ENCODE measurements at places on chromosomes 3 and 15.
A peak's percentile ranks its signal among the peaks of the same experiment; 100 is the strongest.

DNA sequence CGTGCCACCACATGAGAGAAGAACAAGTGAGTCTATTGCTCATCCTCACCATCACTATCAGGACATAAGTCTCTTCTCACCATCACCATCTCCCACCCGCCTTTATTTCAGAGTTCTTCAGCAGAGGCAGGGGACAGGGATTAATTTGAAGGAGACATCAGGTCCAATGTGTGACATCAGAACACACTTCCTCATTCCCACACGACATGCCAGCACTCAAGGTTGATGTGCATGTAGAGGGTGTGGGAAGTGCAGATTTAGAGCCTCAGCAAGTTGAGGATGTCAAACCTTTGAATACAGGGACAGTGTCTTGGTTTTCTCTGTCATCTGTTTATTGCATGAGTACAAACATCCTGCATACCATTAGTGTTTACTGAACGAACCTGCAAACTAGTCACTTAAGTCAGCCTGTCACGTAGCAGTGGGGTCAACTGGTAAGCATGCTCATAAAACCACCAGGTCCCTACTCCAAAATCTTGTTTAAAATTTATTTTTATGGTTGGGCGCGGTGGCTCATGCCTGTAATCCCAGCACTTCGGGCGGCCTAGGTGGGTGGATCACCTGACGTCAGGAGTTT is 104.4 kb downstream of the MYLK start:
- DNase-seq: no peak

DNA sequence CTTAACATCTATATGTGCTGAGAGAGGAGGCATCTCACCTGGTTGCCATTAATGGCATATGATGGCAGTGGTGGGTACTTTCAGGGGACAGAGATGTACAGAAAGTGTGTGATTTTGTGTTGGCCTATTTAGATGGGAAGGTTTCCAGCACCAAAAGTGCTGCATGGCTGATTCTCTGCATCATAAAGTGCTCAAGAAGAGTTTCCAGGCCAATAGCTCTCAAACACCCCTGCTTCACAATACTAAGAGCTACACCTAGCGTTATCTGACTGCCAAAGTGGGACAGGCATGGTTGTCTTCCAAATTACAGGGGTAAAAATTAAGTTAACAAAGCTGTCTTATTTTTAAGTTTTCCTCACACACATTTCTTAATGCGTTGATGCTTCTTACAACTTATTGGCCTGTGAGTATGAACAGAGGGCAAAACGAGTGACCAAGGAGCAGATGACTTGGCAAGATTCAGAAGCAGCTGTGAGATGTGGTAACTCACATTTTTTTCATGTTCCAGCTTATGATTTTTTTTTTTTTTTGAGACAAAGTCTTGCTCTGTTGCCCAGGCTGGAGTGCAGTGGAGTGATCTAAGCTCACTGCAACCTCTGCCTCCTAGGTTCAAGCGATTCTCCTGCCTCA is 41.4 kb upstream of the VEPH1 start:
- DNase-seq: no peak

DNA sequence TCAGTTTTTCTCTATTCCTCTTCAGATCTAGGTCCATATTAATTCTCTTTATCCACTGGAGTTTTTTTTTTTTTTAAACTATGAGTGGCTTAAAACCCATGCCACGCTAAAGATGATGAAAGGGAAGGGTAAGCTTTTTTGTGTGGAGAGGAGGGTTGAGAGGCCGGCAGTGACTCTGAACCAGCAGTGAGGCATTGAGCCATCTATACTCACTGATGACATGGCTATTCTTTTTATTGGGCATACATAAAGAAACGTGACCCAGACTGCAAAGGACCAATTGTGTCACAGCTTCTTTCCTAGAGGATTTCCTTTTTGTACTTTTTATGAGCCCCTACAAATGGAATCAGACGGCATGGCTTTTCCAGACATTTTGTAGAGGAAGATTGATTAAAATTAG is 662.2 kb downstream of the AGBL1 start:
- DNase-seq: no peak

DNA sequence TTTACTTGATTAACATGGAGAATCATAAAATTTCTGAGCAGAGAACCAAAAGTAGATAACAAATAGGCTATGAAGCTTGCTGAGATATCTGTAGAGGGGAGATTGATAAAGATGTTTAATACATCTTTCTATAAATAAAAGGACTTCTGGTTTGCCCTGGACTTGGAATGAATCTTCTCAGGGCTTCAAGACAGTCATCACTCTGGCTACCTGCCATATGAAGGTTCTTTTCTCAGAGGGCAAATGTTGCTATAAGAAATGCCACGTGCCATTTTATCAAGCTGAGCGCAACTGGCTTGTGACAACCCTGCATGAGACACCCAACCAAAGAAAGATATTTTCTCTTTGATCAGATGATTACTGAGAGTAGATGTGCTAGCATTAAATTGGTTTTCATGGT is 192.5 kb downstream of the WNT5A start:
- no peak for DNase-seq

GRCh38 chr3:41794748-41795589 is 166.9 kb downstream of the ULK4 start:
- no peak for DNase-seq

DNA sequence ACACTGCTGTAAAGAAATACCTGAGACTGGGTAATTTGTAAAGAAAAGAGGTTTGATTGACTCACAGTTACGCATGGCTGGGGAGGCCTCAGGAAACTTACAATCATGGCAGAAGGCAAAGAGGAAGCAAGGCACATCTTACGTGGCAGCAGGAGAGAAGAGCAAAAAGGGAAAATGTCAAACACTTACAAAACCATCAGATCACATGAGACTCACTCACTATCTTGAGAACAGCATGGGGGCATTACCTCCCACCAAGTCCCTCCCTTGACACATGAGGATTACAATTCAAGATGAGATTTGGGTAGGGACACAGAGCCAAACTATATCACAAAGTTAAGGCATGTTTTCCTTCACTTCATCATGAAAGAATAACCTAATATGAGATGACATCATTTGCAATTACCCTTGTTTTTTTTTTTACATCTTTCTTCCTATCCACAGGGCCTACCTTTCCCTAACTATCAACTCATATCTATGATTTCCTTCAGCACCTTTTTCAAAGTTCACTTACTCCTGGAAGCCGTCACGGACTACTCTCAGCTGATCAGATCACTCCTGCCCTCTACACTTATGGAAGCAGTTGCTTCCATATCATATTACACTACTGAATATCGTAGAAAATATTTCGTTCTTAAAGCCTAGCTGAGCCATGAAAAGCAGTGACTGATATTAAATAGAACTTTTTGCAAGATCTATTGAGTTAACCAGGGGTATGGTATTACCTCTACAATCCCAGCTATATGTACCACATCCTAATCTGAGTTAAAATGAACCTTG is 25.5 kb upstream of the ATP8B4 start:
- no peak for DNase-seq

DNA sequence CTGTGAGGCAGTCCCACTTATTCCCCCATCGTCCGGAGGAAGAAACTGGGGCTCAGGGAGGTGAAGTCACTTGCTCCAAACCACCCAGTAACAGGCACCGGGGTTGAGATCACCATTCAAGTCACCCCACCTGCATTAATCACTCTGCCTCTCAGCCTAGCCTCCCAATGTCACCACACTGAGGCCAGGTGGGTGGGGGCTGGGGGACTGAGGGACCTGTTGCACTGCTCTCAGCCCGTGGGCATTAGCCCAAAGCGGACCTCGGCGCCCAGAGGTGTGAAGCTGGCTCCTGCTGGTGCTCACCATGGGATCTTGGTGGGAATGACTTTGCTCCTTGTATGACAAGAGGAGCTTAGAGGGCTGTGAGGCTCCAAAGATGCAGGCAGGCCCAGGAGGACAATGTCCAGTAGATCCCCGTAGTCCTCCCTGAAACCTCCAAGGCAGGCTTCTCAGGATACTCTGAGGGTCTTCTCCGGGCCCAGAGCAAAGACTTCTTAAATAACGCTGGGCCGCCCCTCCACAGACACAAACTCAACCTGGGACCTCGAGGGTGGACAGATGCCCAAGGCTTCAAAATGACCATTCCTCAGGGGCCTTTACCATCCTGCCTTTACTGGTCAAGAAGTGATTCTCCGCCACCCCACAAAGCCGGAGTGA is 1.7 kb downstream of the NT5DC2 start:
- DNase-seq: peak; percentile 13

GRCh38 chr3:98531622-98532274 is at the start of gene GPR15:
Gene GPR15 (plus strand): TSS chr3:98531978. CDS start chr3:98532034, 56 bp downstream.
- no peak for DNase-seq

- peak; percentile 83 for DNase-seq
Measured at GRCh38 chr3:37996785-37997301, 6.3 kb downstream of the VILL start.

DNA sequence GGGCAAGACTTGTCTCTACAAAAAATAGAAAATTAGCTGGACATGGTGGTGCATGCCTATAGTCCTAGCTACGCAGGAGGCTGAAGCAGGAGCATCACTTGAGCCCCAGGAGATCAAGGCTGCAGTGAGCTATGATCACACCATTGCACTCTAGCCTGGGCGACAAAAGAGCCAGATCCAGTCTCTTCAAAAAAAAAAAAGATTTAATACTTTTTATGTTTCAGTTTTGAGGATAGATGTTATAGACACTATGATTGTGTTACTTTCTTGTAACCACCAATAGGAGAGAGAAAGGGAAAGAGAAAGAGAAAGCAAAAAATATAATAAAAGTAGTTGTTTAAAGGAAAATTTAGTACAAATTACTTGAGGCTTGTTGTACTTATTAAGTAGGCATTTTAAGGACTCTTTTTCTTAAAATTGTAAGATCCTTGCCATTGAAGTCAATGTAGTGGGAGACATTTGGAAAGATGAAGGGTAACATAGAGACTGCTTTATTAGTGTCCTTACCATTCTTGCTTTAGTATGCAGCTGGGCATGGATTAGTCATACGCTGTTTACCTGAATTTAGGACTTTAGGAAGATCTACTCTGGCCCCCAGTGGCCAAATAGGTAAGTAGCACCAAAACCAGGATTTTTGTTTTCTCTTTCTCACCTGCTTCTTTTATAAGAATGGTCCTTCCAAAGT is 35.1 kb upstream of the ZDHHC23 start:
- peak; percentile 6 for DNase-seq

DNA sequence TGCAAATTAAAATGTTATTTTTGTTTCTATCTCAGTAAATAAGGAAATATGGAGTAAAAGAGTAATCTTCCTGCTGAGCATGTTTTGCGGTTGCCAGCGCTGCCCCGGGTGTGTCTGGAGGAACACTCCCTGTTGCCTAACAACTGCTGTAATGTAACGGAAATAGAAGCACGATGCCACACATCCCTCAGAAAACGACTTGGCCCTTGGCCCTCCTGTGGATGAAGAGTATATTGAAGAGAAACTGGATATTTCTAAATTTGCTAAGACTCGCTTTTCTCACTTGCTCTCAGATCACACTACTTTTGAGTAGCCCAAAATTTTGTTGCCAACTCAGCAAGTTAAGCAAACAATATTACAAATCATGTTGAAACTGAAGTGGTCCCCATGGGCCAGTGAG is 18.9 kb downstream of the CX3CR1 start:
- peak; percentile 66 for DNase-seq

GRCh38 chr15:66862111-66862939 is 160.3 kb downstream of the SMAD6 start:
- DNase-seq: no peak

- DNase-seq: peak; percentile 86
Measured at GRCh38 chr15:65856821-65857455, 12.4 kb upstream of the RAB11A start.

- no peak for DNase-seq
Measured at GRCh38 chr15:66071160-66071920, 182.2 kb downstream of the MEGF11 start.

DNA sequence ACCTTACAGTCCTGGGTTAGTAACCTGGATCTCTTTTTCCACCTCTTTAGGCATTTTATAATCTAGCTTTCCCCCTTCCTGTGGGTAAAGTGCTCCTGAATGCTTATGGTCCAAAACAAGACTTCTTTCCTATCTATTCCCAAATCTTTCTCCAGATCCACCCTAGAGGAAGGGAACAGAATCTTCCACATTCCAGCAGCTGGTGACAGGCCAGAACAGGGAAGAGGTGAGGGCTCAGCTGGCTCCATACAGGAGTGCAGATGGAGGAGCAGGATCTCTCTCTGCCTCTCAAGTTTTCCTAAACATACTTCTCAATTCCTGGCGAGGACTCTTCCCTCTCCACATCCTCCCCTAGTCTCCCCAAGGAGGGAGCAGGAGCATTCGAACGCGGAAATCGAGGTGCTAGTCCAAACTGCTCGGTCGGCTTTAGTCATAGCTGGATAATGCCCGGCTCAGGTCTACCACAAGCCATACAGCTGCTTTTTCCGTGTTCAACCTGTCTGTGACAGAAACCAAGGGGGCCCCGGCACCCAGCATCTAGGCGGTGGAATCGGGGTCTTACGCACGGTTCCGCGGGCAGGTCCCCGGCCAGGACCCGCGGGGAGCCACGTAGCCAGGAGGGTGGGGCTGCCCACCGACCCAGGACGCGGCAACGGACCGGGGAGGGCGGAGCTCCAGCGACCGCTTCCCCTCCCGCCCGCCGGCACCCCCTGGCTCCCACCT is 4.0 kb downstream of the RASSF1 start:
- no peak for DNase-seq

DNA sequence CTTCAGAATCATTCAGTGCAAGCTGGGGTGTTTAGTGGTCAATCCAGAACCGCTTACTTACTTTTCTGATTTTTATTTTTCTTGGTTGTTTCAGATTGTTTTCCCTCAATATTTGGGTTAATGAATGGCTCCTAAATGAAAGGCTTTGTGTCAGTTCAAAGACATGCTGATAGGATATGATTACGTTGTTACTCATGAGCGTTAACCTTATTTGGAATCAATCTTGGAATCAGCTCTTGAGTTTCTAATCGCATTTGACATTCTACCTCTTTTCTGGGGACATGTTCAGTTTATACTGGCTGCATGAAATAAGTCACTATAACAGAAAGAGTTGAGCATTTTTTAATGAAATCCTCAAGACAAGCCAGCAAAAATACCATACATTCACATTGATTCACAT is 50.2 kb downstream of the ATP11B start:
- no peak for DNase-seq

GRCh38 chr3:100702980-100703345 is 6.3 kb upstream of the TFG start:
- DNase-seq: no peak

GRCh38 chr3:171455603-171456550 is 4.3 kb downstream of the TNIK start:
- DNase-seq: no peak

DNA sequence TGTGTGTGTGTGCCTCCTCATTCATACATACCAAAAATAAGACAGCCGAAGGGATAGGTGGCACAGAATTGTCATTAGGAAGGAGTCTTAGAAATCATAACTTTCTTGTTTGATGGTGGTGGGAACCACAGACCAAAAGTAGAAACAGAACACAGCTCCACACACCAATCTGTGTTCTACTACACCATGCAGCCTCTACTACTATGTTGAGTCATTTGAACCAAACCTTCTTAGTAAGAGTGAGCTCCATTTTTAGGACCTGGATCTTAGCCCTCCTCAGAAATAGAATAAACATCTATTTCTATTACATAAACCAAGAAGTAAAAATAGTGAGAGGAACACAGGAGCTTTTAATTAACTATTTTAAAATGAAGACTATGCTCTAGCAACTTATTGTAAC is 27.9 kb upstream of the PLCH1 start:
- no peak for DNase-seq

Measured in stimulated activated naive CD8-positive, alpha-beta T cell treated with anti-CD3 and anti-CD28 coated beads, Interleukin-15, Interleukin-2, amounts not matched to agents 100 U/mL and 50 U/mL, for 24 hours (primary cell).